ENCODE measurements at places on chromosomes 2 and 18.

GRCh38 chr18:69580107-69580506, 179.4 kb downstream of the DOK6 start:
- DNase-seq, result peak; percentile 14

DNA sequence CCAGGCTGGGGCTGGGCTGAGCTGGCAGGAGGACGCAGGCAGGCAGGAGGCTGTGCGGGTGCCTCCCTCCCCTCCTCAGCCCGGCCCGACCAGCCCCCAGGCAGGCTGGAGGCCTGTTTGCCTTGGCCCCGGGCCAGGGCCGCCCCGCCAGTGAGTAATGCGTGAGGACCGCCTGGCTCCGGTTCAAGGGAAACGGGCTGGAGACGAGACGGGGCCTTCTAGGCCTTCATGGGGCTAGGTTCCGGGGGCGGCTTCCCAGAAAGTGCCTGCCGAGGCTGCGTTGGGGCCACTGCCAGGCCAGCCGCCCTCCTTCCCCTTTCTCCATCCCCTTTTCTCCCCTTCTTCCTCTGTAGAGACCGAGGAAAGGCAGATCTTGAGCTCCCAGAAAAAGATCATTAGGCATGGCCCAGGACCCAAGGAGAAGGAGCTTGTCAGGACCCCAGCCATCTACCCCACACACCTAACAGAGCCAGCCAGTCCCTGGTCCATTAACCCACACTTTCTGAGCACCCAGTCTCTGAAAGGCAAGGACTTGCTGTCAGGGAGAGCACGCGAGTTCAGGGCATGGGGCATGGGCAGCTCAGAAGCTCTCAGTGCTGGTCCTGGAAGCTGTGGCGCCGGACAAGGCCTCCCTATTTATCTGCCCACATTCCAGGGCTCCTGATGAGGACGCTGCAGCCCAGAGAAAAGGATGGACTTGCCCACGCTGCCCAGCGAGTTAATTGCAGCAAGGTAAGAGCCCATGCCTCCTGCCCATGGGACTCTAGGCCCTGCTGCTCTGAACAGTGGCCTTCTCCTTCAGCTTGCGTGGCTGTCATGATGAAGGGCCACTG, 48.5 kb downstream of the SMAD7 start:
- no peak for DNase-seq

- no peak for DNase-seq
These were observed 99.5 kb downstream of the MAIP1 start for GRCh38 chr2:200054681-200055468.

- DNase-seq, result no peak
These were observed 7.1 kb upstream of the SOS1 start for GRCh38 chr2:39127973-39128372.

DNA sequence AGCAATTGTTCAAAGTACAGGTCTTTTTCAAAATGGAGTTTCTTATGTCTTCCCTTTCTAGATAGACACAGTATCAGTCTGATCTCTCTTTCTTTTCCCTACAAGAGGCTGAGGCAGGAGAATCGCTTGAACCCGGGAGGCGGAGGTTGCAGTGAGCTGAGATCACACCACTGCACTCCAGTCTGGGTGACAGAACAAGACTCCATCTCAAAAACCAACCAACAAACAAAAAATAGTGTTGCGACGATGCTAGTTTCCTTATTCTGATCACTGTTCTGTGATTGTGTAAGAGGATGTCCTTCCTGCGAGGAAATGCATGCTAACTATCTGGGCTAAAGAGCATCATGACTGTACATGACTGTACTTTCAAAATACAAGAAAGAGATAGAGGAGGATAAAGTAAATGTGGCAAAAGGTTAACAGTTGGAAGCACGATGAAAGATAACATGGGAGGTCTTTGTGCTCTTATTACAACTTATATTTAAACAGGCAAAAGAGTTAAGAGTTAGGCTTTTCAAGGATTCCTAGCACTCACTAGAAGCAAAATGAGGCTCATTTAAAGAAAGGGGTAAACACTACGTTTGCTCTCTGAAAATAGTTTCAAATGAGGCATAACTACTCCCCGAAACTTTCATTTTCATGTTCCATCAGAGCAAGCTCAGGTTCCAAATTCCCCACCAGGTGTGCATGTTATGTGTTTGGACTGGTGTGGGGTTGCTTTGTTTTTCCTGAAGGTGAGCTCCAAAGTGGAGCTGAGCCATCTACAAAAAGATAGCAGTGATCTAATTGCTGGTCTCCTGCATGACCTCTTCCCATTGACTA, 23.8 kb downstream of the SOWAHC start:
- peak; percentile 35 for DNase-seq

GRCh38 chr2:158543957-158544356, 87.2 kb downstream of the PKP4 start:
- DNase-seq, result no peak

- DNase-seq, result no peak
These were observed 66.7 kb downstream of the KIAA1328 start for GRCh38 chr18:36895606-36896005.

DNA sequence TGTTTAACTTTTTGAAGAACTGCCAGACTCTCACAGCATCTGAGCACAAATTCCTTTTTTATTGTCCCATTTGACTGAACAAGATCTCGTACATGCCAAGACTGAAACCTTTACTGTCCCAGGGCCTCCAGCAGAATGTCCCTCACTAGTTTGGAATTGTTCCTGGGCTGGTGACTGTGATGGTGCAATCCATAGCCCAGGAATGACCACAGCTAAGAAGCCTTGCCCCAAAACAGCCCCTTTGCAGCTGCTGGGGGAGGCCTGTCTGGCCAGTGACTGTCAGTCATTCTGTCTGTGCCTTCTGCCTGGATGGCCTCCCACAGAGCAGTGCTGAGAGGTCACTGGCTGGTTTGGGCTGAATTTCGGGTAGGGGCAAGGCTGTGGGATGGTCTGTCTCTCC, 184.5 kb upstream of the MSH6 start:
- DNase-seq, result no peak

- DNase-seq, result no peak
These were observed 60.0 kb upstream of the SGPP2 start for GRCh38 chr2:222364285-222364895.
